ENCODE measurements at places on chromosomes 6 and 20.

GRCh38 chr6:37822851-37823682 lies 3.5 kb downstream of the ZFAND3 start:
- peak; percentile 74 for DNase-seq

DNA sequence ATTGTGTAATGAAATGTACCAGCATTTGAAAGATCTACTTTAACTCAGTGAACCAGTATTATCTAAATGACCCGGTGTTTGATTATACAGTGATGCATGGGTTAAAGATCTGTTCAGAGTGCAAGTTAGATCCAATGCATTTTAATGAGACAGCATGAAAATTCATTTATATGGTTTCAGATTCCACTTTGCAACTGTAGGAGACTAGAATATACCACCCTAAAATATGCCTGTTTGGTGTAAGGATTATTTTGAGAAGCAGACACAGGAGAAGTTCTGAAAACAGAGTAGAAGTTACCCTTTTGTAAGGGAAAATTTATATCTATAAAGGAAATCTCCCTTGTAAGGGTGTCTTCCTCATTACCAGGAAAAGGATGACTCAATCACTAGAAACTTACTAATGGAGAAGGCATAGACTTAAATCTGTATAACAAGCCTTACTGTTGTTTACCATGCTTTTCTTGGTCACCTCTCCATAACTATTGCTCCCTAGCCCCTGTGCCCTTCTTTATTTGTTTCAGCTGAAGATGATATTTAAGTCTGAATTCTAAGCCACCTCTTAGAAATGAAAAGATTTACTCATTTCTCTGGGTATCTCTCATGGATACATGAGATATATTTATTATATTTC lies 105.4 kb downstream of the NCOA3 start:
- DNase-seq = no peak

DNA sequence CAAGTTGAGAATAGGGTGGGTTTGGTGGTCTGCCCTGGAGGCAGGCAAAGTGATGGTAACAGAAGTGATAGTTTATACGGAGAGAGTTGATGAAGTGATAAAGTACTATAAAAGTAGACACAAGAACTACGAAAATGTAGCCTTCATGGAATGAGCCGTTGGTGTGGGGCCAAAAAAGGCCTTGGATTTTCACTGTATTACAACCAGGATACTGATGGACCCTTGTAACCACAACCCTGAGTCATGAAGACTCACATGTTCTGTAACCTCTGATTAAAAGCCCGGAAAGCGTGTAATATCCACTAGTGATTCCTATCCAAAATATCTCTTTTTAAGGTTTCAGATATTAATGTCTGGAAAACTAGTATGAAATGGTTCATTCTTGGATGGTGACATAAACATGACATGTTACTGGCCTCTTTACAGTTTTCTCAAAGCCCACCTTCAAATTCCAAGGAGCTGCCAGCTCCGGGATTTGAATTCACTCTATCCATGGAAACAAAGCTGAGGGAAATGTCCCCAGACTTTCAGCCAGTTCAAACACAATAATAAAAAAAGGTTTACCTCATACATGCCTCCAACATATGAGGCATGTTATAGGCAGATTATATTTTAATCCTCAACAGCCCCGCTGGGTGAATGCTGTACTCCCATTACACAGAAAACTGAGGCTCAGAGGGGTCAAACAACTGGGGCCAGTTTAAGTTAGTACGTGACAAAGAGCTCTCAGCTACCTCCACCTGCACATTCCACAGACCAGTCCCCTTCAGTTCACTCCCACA lies 55.4 kb downstream of the MRPL14 start:
- no peak for DNase-seq

DNA sequence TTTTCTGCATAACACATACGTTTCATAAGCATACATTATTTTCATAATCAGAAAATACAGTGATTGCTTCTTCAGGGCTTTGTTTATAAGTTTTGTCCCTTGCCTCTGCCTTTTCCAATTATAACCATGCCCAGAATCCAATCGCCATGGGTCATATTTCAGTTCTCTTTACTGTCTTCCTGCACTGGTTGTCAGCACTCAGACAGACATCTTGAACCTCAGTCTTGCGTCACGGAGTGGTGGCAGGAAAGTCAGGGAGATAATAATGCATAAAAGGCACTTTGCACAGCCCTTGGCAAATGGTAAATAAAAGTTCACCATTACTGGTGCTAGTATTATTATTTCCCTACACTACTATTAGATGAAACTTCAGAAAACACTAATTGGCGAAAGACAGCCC lies 7.2 kb downstream of the KIF16B start:
- DNase-seq = no peak
